Activated naive CD4-positive, alpha-beta T cell treated with anti-CD3 and anti-CD28 coated beads, Interleukin-2, amount 50 U/mL, for 16 hours (primary cell): ENCODE measurements at places on chromosomes 6 and 20.

GRCh38 chr20:58402827-58403226 lies 13.8 kb downstream of the VAPB start:
- DNase-seq: no peak

- no peak for DNase-seq
Observed at GRCh38 chr6:39835821-39836295, 43.7 kb downstream of the DAAM2 start.

DNA sequence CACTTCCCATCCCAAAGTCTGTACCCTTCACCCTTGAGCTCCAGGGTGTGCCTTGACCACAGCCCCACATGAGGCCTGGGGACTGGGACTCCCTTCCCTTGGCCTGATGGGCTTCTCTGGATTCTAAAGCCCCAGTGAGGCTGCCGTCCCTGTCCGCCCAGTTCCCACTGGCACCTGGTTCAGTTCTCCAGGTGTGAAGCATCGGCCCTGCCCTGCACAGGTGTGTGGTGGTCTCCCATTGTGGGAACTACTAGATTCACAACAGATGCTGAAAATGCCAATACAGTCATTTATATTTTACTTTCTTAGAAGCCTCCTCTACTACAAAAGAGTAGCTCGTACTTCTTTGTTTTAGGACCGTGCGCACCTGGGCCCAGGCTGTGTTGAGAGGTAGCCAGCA lies 72.8 kb downstream of the TTLL2 start:
- DNase-seq: no peak

DNA sequence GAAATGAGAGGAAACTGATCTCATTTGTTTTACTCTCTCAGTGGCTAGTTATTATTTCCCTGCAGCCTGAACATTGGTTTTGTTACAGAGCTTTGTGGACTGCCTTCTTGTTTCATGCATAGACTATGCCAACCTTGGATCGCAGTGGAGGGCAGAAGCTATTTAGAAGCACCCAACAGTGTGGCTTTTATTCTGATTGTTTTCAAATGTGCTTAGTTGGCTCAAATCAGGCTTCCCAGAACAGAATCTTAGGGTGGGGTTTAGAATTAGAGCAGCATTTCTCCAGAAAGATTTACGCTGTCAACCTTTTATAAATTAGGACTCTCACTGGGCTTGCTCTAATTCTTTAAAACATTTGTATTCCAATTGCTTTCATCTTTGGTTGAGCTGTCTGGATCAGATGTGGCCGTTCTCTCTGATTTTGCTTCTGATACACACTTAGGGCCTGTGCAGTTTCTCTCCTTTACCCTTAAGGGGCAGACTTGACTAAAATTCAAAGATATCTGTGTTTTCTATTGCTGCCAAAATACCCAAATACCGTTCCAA lies 210.3 kb downstream of the BCKDHB start:
- no peak for DNase-seq

DNA sequence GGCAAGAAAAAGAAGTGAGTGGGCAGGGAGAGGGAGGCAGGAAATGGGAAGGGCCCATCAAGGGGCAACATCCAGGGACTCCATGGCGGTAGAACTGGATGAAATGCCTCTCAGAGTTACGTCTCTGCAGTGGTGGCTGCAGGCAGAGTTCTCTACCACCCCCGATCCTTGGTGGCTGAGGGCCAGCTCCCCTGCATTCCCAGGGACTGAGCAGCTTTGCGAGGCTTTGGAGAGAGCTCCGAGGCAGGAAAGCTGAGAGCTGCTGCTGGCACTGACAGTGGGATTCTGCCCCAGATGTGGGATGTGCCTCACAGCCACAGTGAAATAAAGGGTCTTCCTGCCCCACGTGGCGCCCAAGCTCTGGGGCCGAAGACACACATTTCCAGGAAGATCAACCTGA lies 236.6 kb downstream of the SLC24A3 start:
- DNase-seq: no peak

DNA sequence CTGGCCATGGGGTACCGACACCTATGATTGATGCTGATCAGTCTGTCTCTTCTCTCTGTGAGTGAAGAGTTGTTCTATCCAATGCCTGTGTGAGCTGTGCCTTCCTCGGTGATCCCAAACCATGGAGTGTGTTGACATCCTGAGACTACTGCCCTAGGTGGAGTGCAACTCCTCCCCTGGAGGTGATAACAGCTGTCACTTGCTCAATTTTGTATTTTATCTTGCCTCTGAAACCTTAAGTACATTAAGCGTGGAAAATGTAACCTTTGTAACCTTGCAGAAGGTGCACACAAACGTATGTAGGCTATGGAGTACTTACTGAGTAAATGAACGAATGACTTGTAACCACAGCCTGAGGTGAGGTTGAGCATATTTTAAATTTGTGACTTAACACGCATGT lies 256.2 kb downstream of the FNDC1 start:
- DNase-seq: no peak

DNA sequence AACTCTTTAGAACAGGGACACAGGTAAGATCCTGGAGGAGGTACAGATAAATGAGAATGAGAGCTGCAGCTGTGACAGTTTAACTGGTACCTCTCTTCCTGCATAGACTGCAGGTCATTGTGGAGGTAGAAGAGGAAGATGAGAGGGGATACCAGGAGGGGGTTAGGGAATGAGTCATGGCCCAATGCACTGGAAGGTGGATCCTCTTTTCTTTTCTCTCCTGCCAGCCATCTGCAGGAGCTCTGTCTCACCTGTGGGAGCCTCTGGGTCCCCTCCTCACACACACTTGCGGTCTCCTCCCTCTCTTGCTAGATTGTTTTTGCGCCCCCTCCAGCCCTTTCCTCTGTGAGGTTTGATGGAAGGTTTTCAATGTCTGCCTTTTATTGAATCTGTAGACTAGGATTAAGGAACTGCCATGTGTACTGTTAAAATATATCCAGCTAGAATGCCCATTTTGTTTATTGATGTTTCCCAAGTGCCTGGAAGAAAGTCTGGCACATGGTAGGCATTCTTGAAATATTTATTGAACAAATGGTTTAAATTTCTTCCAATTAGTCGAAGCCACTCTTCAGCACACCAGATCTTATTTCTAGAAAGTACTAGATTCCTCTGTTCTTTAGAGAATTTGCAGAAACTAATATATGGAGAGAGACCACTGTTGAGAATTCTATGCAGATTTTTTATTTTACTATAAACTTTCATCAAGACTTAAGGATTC lies 13.0 kb downstream of the C6orf163 start:
- no peak for DNase-seq

DNA sequence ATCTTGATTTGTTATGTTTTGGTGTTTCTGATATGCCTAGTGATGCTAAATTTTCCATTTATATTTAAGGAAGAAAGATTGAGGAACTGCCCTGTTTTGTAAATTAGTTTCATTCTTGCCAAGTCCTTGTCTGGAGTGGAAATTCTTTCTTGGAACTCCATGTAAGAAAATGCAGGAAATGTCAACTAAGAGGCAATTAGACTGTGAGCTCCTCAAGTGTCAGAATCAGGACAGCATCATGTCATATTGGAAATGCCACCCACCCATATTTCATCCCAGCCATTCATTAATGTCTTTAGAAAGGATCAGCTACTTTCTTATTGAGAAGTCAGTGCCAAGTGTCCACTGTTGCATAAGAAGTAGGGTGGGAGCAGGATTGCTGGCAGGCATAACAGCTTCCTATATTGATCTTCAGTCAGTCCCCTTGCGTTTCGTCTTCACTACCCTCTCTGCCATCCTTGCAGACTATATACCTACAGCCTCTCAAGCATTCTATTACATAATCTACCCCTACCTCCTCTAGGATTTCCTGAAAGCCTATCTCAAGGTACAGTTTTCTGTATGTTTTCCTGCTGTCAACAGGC lies 42.4 kb downstream of the HAO1 start:
- DNase-seq: no peak

DNA sequence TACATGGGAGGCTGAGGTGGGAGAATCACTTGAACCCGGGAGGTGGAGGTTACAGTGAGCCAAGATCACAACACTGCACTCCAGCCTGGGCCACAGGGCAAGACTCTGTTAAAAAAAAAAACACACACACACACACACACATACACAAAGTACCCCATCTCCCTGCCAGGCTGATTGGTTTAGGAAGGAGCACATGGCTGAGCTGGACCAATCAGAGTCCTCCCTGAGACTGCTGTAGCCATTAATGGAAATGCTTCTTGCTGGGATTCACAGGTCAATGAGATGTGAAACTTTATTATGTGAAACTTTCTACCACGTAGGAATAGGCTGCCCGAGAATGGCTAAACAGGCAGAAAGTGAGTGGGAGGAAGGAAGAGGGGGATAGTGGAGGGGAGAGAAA lies 2.9 kb downstream of the TREM1 start:
- DNase-seq: no peak

DNA sequence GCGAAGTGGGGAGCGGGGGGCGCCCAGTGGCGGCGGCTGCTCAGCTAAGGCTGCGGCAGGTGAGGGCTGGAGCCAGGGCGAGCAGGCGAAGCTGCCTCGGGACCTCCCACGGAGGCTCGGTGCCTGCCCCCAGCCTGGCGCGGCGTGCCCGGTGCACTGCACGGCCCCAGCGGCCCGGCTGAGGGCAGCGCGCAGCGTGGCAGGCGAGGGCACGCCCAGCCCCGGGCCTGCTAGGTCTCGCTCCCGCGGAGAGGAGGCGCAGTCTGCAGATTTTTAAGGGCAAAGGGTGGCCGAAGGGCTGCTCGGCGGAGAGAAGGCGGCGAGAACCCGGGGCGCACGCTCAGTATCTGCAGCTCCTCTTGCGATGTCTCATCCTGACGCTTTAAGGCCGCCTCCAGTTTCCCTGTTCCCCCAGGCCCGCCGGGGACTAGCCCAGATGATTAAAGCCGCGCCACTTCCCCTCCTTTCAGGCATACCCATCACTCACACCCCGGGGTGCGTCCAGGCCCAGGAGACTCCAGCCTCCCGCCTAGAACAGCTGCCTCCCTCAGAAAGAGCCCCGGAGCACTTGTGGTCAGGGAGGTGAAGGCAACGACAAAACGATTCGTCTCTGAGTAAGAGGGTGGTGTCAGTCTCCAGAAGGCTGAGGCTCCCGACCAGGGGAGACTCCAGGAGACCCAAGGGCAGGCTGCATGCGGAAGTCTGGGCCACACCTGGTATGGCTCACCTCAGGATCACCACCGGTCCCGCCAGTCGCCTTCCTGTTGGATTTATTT lies at the start of gene FERMT1:
TSS of gene FERMT1 (minus strand) at position 158 of the 776 bp plus-strand sequence. CDS start 3,476 bp downstream, outside the sequence.
- peak; percentile 17 for DNase-seq

GRCh38 chr20:35662551-35662950 lies 2.1 kb downstream of the CPNE1 start:
- DNase-seq: no peak

DNA sequence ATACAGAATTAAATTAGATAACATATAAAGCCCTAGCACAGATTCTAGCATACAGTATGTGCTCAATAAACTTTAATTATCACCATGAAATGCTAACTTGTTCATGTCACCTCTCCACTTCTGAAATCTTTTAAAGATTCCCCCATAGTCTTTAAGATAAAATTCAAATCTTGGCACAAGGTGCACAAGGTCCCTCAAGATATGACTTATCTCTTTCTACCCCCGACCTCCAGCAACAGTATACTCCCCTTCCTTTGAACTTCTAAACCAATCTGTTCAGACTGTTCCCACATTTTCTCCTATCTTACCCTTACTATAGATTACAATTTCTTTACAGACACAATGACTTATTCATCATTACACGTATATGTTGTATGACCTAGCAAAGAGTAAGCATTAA lies 29.0 kb downstream of the SEC63 start:
- DNase-seq: no peak

- no peak for DNase-seq
Observed at GRCh38 chr6:20200761-20201630, 11.3 kb downstream of the MBOAT1 start.

DNA sequence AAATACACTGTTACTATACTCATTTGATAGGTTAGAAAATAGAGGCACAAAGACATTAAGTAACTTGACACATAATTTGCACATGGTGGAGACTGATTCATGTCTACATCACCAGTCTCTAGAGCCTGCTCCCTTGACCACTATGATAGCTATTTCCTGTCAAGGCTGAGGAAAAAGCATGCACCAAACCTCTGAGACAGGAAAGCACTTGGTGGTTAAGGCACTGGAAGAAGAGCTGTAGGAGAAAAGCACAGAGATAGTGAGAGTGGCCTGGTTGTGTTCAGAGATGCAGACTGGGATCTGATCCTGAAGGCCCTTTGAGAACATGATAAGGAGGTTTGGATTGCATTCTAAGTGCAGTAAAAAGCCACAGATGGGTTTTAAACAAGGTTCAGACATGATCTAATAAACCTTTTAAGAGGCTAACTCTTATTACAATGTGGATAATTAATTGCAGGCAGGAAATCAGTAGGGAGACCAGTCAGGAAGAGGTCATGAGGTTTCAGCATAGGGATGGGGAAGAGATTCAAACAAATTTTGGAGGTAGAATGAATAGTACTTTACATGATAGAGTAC lies 168.9 kb downstream of the PHF3 start:
- DNase-seq: no peak

GRCh38 chr6:45619994-45620471 lies 242.3 kb upstream of the SUPT3H start:
- no peak for DNase-seq

GRCh38 chr6:108029226-108029921 lies 45.2 kb downstream of the OSTM1 start:
- no peak for DNase-seq

DNA sequence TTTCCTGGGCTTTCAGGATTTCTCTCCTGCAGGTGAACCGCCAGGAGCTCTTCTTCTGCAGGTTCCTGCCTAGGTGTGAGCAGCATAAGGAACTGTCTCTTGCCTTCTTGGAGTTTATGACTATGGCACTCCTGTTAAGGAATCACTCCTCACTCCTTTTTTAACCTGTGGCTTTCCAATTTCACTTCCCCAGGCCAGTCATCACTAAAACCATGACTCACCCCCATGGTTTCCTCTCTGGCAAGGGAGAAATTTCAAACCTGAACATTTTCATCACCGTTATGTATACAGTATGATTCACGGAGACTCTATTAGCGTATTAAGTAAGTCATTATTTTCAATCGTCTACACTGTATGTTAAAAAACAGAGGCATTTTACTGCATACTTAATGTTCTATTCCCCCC lies 78.2 kb upstream of the ARID1B start:
- DNase-seq: no peak

- no peak for DNase-seq
Observed at GRCh38 chr6:2633736-2634135, 117.0 kb downstream of the MYLK4 start.

DNA sequence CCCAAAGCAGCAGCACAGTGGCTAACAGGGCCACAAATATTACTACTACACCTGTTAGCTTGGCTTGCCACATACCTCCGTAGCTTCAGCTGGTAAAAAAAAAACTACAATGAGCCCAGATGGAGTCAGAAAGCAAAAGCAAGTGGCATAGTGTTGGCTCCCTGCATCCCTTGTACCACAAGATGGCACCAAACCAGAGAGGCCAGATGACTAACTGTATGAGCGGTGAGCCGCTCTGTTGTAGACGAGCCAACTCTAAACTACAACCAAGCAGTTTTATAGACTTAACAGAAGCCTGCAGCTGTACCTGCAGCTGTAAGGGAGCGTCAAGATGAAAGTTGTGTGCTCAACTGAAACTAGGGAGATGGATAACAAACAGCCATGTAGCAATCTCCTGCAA lies 84.5 kb upstream of the MCHR2 start:
- no peak for DNase-seq
